ENCODE measurements at places on chromosomes 12 and 14.

GRCh38 chr14:69346710-69347109 lies 51.4 kb downstream of the ERH start:
- peak; percentile 9 for DNase-seq

DNA sequence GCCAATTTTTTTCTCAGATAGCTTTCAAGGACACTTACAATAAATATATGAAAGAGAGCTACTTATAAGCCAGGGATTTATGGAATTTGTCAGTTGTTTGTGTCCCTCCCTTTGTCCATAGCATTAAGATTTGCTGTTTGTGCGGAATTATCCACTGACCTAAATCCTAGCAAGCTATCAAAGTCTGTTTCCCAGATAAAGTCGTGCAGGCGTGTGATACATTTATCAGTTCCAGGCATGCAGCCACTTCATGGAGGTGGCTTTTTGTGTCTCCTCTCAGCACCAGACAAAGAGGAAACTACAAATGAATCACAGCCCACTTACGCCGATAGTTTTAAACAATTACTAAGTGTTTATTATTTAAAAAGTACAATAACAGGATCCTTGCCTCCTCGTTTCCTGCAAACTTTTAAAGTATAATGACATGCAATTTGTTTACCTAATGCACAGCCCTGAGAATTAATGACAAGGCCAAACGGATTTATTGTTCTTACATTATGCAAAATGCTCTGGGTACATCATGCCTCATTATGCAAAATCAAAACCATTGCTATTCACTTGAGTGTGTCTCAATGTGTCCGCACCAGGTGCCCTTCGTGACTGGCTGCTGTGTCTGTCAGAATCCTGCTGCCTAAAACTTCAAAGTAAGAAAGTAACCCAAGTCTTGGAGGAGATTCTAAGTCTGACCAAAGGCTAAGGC lies 423.2 kb downstream of the GLT1D1 start:
- no peak for DNase-seq

- DNase-seq, result no peak
Observed at GRCh38 chr12:51961834-51962233, 10.3 kb downstream of the ACVR1B start.

DNA sequence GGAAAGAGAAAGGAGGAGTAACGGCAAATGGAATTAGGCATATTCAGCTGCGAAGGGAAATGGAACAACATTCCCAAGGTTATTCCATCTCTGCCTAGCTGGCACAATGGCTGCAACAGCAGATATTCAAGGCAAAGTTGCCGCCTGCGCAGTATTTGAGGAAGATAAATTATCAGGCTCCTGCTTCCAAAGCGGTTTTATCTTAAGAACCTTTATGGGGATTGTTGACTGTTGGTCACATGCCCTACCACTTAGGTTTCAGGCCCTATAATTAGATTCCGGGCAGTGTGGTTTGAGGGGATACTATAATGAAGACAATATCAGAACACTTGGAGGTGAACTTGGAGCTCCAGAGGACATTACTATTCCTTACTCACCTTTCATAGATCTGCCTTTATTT lies 99.7 kb downstream of the FGD4 start:
- no peak for DNase-seq

DNA sequence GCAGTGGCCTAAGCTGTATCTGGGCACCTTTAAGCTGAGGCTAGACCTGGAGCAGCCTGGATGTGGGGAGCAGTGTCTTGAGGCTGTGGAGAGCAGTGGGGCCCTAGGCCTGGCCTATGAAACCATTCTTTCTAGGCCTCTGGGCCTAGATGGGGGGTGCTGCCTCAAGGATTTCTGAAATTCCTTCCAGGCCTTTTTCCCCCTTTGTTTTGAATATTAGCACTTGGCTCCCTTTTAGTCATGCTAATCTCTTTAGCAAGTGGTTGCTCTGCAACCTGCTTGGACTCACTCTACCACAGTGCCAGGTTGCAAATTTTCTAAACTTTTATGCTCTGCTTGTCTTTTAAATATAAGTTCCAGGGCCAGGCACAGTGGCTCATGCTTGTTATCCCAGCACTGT lies 41.6 kb upstream of the RFX4 start:
- DNase-seq, result no peak

- DNase-seq, result no peak
Observed at GRCh38 chr12:30835216-30835615, 80.5 kb upstream of the CAPRIN2 start.

- no peak for DNase-seq
Observed at GRCh38 chr12:5561057-5561456, 129.1 kb downstream of the NTF3 start.

DNA sequence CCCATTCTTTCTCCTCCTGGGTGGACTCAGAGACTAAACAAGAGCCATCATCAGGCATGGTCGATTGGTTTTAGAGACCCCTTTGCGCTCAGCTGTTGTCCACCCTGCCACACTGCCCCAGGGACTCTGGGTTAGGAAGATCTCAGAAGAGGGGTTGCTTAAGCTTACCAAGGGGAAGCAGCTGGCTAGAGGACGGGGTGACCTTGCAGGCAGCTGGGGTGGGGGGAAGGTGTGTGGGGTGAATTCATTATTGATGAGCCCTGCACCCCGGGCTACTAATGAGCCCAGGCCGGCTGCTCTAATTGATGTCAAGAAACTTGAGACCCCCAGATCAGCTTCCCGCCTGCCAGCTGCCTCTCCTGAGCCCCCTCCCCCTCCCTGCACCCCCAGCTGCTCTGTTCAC lies 8.7 kb upstream of the ZNF385A start:
- no peak for DNase-seq

DNA sequence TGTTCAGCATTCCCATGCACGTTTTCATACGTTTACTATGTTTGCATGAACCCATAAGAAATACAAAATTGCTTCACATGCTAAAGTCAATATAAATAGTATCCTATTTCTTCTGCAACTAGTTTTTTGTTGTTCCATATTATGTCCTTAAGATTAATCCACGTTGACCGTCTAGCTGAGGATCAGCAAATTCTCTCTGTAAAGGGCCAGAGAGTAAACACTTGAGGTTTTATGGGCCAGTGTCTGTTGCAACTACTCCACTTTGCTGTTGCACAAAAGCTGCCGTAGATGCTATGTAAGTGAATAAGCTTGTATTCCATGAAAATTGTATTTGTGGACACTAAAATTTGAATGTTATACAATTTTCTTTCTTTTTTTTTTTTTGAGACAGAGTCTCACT lies 21.1 kb upstream of the PITPNM2 start:
- DNase-seq, result no peak

DNA sequence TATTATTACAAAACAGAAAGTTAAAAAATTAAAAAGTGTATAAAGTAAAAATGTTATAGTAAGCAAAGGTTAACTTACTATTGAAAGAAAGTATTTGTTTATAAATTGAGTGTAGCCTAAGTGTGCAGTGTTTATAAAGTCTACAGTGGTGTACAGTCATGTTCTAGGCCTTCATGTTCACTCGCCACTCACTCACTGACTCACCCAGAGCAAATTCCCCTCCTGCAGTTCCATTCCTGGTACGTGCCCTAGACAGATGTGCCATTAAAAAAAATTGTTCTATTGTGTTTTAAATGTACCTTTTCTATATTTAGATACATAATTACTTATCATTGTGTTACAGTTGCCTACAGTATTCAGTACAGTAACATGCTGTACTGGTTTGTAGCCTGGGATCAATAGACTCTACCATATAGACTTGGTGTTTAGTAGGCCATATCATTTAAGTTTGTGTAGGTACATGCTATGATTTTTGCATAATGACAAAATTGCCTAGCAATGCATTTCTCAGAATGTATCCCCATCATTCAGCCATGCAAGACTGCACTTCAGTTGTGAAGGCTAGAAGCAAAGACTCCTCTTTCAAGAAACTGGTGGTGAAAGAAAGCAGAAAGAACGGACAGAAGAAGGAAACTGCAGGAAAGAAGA lies 100.6 kb downstream of the DACT1 start:
- DNase-seq, result no peak

DNA sequence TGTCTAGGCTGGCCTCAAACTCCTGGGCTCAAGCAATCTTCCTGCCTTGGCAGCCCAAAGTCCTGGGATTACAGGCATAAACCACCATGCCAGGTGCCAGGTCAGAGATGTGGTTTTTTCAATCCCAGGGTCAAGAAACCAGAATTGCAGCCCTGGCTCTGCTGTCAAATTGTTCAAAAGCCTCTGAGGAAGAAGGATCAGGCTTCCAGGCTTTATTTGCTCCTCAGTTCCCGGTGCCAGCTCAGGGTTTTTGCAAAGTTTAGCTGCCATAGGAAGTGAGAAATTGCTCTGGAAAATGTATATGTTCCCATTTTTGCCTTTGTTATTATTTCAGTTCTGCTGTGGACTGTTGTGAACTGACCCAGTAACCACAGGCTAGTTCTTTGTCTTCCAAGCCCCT lies 28.7 kb downstream of the WNT5B start:
- no peak for DNase-seq

DNA sequence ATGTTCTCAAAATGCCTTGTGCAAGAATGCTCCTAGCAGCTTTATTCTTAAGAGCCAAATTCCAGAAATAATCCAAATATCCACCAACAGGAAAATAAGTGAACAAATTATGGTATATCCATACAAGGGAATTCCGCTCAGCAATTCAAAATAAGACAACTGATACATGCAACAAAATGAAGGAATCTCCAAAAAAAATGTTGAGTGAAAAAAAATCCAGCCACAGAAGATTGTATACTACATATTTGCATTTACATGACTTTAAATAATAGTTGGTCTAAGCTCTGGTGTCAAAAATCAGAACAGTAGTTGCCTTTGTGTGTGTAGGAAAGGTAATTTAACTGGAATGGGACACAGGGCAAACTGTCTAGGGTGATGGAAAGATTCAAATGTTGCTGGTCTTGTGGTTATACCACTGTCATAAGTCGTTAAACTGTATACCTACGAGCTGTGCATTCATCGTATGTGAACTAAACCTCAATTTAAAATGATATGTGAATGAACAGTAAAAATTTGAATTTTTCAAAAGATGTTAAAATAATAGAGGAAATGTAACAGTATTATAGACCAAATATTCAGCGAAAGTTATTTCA lies 3.2 kb downstream of the CD69 start:
- no peak for DNase-seq

DNA sequence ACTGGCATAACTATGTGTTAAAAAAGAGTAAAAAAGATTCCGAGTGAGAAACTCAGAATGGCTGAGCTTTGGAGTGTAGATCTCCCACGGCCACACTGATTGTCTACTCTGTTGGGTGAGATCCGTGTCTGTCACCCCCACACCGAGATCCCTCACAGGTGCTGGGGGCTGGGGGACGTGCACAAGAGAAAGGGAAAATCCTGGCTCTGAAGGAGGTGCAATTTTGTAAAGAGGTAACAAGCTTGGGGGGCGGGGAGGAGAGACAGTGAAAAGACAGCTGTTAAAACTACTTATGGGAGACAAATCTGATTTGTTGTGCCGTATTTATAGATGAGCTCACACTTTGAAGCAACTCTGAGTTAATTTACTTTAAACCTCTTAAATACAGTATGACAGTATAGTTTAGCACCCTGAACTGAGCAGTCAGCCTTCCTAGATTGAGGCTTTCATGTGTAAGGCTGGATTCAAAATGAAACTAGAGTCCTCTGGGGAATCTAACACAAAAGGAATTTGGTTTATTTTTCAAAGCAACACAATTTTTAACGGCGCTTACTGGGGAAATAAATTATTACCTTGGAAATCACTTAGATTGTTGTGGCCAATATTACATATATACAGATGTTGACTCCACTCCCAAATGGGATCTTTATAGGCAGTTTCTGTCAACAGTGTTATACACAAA lies 167.4 kb upstream of the RGS6 start:
- DNase-seq, result no peak

- DNase-seq, result no peak
Observed at GRCh38 chr12:124720681-124721500, 142.8 kb downstream of the SCARB1 start.

GRCh38 chr14:101553393-101553792 lies 7.9 kb upstream of the DIO3 start:
- no peak for DNase-seq

DNA sequence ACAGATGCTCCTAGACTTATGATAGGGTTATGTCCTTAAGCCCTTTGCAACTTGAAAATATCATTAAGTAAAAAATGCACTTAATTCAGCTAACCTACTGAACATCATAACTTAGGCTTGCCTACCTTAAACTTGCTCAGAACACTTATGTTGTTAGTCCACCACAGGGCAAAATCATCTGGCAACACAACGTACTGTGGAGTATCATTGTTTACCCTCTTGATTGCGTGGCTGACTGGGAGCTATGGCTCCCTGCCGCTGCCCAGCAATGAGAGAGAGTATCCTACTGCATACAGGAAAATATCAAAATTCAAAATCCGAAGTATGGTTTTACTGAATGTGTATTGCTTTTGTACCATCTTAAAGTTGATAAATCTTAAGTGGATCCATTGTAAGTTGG lies 105.5 kb downstream of the SOX5 start:
- no peak for DNase-seq
